ENCODE measurements at places on chromosomes 6 and 20. TPM values are rescaled to one million over a fixed set of nuclear protein-coding genes. Genes with fewer than 3 reads are reported as not detected.

DNA sequence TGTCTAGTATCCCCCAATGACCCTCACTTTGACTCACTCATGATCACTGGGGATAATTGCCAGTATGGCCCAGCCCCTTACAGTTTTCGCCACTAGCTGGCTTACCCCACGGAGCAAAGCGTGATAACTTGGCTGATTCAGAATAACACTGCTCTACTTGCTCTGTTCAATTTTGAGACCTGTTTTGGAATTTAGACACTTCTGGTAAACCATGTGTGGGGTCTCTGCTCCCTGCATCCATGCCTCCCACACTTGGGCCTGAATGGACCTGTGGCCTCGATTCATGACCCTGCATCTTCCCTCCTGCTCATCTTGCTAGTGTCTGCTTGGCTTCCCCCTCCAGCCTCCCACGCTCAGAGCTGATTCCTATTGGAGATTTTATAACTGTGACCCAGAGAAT lies 48.9 kb downstream of the FOXA2 start:
- no peak for DNase-seq

DNA sequence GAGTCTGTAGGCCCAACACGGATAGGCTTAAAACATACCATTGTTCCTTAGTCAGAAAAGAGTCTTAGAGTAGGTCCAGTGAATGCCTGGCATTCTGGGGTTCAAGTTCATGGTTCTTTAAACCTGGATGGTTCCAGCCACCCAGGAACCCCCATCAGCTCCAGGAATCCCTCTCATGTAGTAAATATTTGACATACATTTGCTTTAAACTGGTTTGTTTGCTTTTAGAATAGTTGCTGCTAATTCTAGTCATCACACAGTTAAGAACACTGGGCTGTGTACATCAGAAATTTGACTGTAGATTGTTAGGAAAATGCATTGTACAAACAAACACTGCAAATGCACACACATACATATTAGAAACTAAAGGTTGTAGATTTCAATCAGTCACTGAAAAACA lies 30.6 kb upstream of the PBOV1 start:
- DNase-seq = no peak

DNA sequence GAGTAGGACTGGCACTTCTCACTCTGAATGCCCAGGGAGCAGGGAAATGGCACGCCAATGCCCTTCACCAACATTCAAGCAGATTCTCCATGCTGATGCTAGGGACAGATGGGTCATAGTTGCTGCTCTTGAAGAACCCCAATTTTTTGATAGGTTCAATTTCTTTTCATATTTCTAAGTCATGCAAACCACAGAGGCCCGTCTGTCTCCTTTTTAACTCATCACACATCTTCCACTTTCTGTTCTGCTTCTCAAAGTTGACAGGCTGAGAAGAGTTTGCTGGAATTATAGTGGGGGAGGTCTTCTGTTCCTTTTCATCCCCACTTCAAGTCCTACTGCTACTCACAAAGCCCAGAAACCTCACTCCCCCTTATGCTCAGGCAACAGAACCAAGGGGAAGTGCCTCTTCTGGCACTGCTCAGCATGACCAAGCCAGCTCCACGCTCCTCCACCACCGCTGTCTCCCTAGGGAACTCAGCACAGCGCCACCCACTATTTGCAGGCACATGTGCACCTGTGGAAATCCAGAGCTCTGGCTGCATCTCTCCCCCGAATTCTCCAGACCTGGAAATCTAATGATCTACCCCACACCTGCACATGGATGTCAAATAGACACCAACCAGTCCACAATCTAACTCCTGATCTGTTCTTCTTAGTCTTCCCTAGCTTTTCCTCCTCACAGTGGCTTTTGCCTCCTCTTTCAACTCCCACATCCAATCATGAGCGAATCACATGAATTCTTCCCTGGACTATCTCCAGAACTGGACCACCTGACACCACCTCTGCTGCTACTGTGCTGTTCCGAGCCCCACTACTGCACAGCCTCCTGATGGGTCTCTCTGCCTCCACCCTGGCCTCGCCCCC lies 10.7 kb downstream of the ZBTB24 start:
- peak; percentile 18 for DNase-seq

Gene HLA-DRB1
- 0.16 TPM for total RNA-seq

GRCh38 chr6:52254731-52255378 lies 10.6 kb upstream of the IL17F start:
- no peak for DNase-seq

DNA sequence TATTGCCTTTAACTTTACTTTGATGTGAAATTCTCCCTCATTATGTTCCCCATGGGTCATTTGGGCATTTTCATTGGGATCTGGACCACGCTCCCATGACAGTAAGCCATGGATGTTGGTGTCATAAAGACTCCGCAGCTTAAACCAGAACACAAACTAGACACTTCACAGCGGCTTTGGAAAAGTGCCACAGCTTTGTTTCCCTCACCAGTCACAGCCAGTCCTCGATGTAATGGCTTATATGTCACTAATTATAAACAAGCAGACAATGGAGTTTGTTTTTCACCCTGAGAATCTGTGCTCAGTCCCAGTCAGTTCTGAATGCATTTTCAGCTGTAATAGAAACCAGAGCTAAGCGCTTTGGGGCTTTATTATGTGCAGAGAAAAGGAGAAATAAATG lies 23.2 kb upstream of the DAAM2 start:
- DNase-seq = peak; percentile 24

- no peak for DNase-seq
These were observed 149.1 kb upstream of the BEND3 start for GRCh38 chr6:107264357-107264840.

DNA sequence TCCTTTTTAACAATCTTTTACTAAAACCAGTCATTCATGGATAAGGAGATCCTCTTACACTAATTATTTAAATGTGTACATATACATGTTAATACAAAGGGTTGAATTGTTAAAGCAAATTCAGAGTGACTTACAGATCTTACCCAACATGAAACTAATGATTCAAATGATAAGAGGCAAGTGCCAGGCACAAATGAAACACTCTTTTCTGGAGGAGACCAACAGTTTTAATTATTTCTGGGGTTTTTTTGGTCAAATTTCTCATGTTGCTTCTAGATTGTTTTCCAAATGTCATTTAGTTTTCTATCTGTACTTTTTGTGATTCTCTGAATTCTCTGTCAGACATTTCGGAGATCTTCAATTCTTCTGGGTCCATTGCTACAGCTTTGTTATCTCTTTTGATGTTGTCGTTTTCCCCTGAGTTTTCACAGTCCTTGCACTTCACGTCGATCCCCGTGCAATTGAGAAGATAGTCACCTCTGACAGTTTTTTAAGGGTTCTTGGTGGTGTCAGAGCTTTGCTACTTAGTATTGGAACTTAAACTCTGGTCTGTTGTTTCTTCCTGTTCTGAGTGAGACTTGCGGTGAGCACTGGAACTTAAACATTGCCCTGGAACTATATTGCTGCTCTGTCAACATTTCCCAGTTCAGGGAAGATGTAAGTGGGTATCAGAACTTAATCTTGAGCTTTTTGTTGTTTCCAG lies 23.2 kb downstream of the MAS1 start:
- DNase-seq = no peak

- no peak for DNase-seq
These were observed 5.9 kb downstream of the F13A1 start for GRCh38 chr6:6314596-6314995.

Gene SLC17A1
- not detected for total RNA-seq

Gene C20orf141
- total RNA-seq = not detected
